ENCODE measurements at places on chromosomes 3 and 15.

- DNase-seq, result no peak
Observed at GRCh38 chr3:178095522-178095921, 440.7 kb upstream of the KCNMB2 start.

- DNase-seq, result no peak
Observed at GRCh38 chr15:43277231-43277823, 10.6 kb upstream of the TGM5 start.

- DNase-seq, result no peak
Observed at GRCh38 chr3:180332608-180333007, 269.4 kb upstream of the TTC14 start.

GRCh38 chr3:195260280-195260905, 10.6 kb downstream of the XXYLT1 start:
- no peak for DNase-seq

DNA sequence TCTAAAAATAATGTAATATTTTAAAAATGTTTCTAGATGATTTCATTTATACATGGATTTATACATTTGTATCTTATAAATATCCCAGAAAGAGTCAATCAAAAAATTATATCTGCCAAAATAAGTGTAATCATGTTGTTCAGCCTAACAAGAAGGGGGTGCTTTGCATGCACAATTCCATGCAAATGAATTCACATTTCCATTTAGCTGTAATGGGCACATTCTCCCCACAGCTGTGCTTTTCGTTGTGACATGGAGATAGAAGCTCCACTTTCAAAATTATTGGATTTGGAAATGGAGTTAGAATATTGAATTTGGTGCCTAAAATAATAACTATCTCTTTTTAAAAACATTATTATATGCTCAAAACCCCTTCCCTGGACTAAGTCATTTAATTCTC, 270.6 kb downstream of the PTPRG start:
- DNase-seq, result no peak
